Left renal cortex interstitium (tissue), 4 donors: ENCODE measurements at places on chromosomes 5 and 9.

- DNase-seq = no peak
Measured at GRCh38 chr5:176427971-176428370, 11.6 kb upstream of the CLTB start.

GRCh38 chr5:81895307-81895706, 76.5 kb upstream of the ATG10 start:
- DNase-seq = no peak

- DNase-seq = no peak
Measured at GRCh38 chr9:71506821-71507220, 261.5 kb downstream of the CEMIP2 start.

GRCh38 chr5:89584339-89584956, 701.5 kb upstream of the MEF2C start:
- DNase-seq = no peak

GRCh38 chr5:78799266-78800017, 150.9 kb upstream of the LHFPL2 start:
- no peak for DNase-seq

- no peak for DNase-seq
Measured at GRCh38 chr5:7246287-7246686, 149.7 kb upstream of the ADCY2 start.

GRCh38 chr5:68369457-68370125, 154.0 kb downstream of the PIK3R1 start:
- DNase-seq = no peak

- DNase-seq = no peak
Measured at GRCh38 chr9:16221822-16222547, 648.5 kb downstream of the BNC2 start.
